Lower leg skin (tissue), 4 donors: ENCODE measurements at places on chromosomes 16 and 17. TPM values are rescaled to one million over a fixed set of nuclear protein-coding genes. Genes with fewer than 3 reads are reported as not detected.

DNA sequence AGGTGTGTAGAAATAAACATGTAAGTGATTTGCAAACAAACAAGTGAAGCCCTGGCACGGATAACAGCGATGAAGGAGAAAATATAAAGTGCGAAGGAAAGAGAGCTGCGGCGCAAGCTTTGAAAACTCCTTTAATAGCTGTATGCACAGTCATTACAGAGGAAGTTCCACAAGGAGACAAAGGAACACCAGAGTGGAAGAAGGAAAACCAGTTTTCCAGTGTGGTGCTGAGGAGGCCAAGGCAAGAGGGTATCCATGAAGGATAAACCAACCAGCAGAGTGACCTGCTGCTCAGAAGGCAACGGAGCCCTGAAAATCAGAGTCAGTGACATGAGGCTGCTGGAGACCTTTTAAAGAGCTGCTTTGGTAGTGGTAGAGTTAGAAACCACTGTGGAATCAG lies 24.4 kb downstream of the METTL16 start:
- no peak for DNase-seq

CIBAR2 gene
- total RNA-seq = not detected

- DNase-seq = no peak
Observed at GRCh38 chr16:726438-727290, at the start of the genes CCDC78 and HAGHL. Gene CCDC78 (minus strand): TSS chr16:726443. CDS start chr16:726367, 76 bp downstream. Gene HAGHL (plus strand): TSS chr16:727106. CDS start chr16:727510, 404 bp downstream.

DNA sequence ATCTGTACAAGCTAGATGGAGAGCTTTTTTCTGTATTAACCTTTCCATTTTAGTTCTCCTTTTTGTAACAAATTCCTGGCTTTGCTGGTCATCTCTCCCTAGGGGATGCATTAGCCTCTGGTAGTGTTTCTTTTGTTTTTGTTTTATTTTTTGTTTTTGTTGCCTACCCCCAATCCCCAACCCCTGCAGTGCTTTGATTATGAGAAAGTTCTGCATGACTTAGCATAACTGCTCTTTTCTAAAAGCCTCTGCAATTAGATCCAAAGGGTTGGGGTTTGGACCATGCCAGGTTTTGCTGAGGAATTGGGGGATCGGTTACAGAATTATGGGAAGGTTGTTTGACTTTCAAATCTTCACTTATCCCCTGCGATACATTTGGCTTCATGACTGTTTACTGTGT lies 98.2 kb downstream of the ADAMTS18 start:
- no peak for DNase-seq

- DNase-seq = no peak
Observed at GRCh38 chr16:53415504-53415903, 18.8 kb upstream of the RBL2 start.

DNA sequence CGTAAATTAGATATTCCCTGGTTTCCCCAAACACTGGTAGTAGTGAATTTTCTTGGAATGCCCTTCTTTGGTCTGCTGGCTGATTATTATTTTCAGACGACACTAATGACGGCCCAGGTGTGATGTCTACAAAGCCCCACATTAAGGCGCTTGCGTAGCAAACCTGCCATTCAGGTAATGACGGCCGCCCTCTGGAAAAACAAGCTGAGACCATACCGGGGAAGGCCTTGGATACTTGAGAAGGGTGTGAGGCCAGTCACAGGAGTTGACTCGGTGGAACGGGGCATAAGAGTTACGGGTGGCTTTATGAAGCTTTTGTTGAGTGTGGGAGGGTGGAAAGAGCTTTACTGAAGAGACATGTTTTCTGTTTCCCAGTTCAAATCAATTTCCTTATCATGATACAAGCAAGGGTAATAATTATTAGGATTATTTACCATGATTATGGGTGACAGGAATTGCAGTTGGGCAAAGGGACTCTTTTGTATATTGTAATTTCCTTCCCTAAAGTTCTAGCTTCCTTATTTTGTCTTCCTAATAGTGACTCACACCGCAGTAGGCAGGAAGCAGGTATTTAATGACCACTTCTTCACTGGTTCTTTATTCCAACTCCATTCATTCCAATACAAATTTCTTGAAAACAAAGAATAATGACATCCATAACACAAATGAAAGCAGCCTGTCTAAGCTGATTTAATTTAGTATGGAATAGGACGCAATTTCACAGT lies 24.8 kb downstream of the KRT23 start:
- DNase-seq = no peak

DNA sequence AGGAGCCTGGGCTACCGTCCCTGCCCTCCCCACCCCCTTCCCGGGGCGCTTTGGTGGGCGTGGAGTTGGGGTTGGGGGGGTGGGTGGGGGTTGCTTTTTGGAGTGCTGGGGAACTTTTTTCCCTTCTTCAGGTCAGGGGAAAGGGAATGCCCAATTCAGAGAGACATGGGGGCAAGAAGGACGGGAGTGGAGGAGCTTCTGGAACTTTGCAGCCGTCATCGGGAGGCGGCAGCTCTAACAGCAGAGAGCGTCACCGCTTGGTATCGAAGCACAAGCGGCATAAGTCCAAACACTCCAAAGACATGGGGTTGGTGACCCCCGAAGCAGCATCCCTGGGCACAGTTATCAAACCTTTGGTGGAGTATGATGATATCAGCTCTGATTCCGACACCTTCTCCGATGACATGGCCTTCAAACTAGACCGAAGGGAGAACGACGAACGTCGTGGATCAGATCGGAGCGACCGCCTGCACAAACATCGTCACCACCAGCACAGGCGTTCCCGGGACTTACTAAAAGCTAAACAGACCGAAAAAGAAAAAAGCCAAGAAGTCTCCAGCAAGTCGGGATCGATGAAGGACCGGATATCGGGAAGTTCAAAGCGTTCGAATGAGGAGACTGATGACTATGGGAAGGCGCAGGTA lies 762 bp downstream of the CDK12 start:
- peak; percentile 90 for DNase-seq

GRCh38 chr16:89801800-89802199 lies 14.6 kb downstream of the FANCA start:
- no peak for DNase-seq

TMEM88 gene
- 1.5 TPM for total RNA-seq

BAIAP3 gene
- 1.6 TPM for total RNA-seq

- no peak for DNase-seq
Observed at GRCh38 chr16:29899516-29900101, at the start of gene SEZ6L2. Gene SEZ6L2 (minus strand): TSS chr16:29899550. CDS start chr16:29899019, 531 bp downstream.

DNA sequence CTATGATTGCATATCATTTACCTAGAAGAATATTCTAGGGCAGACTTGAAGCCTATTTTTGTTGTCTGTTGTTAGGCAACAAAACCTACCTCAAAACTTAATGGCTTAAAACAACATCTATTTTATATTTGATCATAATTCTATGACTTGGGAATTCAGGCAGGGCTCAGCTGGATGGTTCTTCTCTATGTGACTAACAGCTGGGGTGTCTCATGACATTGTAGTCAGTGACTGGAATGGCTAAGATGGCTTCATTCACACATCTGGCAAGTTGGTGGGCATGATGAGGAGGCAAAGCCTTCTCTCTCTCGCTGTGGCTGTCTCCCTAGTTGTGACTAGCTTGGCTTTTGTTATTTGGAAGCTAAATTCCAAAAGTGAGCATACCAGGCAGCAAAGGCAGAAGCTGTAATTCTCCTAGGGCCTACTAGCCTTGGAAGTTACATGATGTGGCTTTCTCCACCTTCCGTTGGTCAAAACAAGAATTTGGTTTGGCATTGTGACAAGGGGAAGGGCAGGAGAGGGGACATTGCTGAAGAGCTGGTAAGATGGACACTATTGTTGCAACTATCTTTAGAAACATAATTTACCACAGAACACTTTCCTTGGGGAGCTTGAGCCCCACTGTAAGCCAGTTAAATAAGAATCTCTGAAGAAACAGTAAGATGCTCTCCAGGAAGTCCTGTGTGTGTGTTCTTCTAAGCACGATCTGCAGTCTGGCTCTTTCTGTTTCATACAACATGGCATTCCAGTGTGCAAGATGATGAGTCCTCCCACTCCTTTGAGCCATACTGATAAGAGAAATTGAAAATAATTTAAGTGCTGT lies 39.4 kb downstream of the ZNRF1 start:
- DNase-seq = peak; percentile 17

C16orf54 gene
- 1.1 TPM for total RNA-seq

GLTPD2 gene
- total RNA-seq = not detected

PRR15L gene
- total RNA-seq = 45.1 TPM
